ENCODE measurements at places on chromosomes 4 and X. TPM values are rescaled to one million over a fixed set of nuclear protein-coding genes. Genes with fewer than 3 reads are reported as not detected.

PPP1R2C gene
- total RNA-seq = not detected

ATP2B3 gene
- total RNA-seq = not detected

TBX22 gene
- not detected for total RNA-seq

PPM1K gene
- total RNA-seq = 12.1 TPM

SPON2 gene
- 0.29 TPM for total RNA-seq

SSX5 gene
- total RNA-seq = not detected

- no peak for DNase-seq
Observed at GRCh38 chrX:129939986-129940385, 34.0 kb downstream of the UTP14A start.

GRCh38 chr4:3358656-3359055, 65.8 kb downstream of the RGS12 start:
- no peak for DNase-seq
